ENCODE measurements at places on chromosomes 7 and 10.

GRCh38 chr7:12490107-12490688 is 80.3 kb upstream of the SCIN start:
- no peak for DNase-seq

DNA sequence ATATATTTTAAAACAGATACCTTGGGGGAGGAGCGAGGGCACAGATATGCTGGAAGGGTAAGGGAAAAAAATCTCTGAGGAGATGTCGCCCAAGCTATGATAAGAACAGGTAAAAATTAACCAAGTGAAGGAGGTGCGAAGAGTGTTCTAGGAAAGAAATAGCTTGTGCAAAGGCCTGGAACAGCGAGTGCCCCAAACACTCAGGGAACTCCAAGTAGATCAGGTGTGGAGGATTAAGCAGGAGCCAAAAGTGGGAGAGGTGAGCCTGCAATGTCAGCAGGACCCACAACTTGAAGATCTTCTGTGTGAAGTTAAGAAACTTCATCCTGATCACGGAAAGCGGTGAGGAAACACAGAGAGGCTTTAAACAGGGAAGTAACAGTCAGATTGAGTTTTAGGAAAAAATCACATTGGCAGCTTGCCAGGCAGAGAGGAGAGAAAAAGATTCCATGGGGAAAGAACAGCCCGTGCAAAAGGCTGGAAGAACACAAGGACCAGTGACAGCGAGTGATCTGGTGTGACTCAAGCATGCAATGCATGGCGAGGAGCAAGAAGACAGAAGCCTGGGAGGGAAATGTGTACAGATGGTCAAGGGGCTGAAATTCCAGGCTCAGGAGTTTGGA is 30.7 kb downstream of the FGF8 start:
- no peak for DNase-seq

DNA sequence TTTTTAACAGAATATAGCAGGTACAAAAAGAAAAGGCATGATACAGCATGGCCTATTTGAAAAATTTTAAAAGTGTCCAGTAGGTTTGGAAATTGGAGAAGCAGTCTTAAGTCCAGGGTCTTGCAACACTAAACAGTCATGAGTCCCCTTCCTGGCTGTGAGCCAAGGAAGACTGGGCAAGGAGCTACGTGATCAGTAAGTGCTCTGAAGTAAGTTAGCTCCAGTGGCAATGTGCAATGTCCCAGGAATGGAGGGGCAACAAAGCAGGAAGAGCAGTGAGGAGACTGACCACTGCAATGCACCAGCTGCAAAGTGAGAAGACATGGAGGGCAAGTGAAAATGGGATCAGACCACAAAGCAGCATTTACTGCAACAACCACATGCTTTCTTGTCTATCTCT is 72.9 kb upstream of the GRID1 start:
- peak; percentile 10 for DNase-seq

DNA sequence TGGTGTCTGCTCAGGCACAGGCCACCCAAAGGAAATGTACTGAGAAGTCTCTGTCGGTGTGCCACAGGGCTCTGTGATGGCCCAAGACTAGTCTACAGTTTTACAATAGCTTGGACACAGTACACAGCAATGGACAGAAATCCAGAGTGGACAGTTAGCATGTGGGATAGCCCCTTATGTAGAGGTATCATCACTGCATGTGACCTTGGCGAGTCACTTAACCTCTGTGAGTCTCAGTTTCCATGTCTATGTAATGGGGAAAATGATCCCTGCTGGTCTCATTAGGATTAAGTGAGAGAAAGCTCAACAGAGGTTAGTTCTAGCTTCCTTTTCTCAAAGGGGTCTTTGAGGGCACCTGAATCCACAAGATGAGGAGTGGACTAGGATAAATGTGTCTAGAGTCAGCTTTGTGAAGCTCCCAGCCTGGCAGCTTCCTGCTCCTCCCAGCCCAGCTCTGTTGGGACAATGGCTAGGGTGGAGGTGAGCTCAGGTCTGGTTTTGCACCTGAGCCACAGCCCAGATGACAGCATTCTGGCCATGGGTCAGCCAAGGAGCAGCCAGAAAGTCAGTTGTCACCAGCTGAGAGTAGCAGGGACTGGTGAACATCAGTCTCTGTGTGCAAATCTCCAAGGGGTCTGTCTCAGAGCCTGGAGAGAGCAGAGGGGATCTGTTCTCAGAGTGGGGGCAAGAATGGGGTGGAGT is 17.9 kb downstream of the CRHR2 start:
- no peak for DNase-seq

DNA sequence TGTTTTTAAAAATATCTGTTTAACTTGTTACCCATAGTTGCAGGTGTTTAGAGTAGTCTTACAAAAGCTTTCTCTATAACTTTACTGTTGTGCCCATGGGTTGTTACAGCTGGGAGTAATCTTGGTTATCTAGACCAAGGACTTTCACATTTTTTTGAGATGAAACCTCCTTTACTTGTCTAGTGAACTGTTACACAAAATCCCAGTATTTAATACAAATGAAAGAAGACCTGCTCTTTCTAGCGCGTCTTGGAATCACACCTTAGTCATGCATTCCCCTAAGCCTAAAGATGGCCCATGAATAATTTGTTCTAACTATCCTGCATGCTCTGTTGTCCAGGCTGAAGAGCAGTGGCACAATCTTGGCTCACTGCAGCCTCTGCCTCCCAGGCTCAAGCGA is 38.0 kb downstream of the CSGALNACT2 start:
- no peak for DNase-seq

DNA sequence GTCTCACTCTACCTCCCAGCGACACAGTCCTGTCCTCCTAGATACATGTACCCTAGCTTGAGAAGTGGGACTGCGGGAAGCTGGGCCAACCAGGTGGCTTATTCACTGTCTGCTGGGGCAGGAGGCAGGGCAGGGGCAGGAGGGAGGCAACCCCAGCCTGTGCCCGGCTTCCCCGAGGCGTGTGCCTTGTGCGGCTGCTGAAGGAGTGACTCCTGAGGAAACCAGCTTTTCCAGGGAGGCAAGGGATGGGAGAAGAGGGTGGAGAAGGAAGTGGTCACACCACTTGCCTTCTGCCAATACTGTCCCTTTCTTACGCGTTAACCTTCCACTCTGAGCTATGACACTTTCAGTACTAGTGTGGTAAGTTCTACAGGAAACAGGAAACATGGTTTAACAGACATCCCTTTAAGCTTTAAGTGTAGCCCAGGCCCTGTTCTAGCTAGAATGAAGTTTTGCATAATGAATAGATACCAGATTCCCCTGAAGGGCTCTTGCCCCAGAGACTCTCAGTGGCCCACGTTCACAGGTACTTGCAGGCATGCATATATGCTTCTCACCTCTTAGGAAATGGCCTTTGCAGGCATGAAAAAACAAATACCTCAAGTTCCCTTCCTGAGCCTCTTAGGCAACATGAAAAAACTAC is 40.6 kb downstream of the SYPL1 start:
- DNase-seq, result no peak

GRCh38 chr10:10644008-10644646 is 373.5 kb upstream of the CELF2 start:
- no peak for DNase-seq

DNA sequence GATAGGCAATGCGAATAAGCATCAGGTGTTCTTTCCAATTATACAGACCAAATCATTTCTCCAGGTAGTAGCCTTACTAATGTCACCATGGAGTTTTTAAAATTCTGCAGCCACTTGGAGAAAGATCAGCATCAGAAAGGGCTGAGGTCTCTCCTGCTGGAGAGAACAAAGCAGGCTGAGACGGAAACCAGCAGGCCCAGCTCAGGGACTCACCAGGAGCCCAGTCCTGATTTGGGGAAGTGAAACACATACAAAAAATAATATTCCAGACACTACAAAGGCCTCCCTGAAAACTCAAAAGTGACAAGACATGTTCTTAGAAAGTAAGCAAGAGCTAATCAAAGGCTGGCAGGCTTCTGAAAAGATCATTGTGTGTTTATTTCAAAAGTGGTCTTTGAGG is 207.1 kb upstream of the GHITM start:
- DNase-seq, result no peak

Measured in right renal pelvis (tissue), 4 donors.